RWPE1 (cell line): ENCODE measurements at places on chromosomes 5 and 9.

DNA sequence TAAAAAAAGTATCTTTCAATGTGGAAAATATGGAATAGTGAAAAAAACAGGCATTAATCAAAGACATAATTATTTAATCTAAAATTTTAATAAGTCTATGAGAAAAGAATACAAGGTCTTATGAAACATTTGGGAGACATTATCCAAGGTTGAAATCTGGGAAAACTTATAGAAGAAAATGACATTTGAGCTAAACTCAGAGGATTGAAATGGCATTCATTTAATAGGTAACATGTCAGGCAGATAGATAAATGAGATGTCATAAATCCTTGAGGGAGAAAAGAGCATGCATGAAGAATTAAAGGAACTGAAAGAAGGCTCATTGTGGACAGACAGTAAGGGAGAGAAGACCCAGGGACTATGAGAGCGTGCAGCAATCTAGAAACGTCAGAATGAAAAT is 284.4 kb downstream of the PRR16 start:
- DNase-seq = no peak

GRCh38 chr5:35369965-35370790 is 139.9 kb upstream of the PRLR start:
- DNase-seq = no peak

GRCh38 chr5:172760959-172761358 is 10.0 kb downstream of the DUSP1 start:
- DNase-seq = no peak

DNA sequence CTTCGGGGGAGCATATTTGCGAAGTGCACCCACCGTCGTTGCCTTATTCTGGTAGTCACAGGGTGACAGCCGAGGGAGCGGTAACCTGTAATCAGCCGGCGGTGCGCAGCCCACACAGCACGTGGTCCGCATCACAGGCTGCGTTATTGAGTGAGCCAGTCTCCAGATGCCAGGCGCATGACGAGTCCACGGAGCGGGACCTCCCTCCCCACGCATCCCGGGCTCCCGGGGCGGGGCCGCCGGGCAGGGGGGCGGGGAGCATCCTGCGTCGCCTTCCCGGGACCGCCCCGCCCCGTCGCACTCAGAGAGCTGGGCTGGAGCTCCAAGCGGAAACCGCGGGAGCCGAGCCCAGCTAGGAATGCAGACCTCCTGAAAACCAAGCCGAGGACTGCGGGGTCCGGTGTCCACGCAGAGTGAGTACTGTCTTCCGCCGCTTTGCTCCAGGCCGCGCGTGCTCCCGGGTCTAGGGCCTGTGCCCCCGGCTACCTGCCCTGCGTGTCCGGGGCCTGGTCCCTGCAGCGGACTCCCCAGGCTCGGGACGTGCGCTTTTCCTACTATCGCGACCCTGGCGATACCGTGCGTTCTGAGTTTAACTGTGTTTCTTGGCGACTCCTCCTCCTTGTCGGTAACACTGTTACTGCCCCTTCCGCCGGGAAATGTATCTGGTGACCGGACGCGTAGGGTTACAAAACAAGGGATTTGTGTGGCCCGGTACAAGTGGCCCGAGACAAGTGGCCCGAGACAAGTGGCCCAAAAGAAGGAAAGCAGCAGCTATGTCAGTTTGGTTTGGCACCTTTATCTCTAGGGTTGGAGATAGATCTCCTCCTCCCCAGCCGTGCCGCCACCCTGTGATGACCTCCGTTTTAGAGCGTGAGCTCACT is 40.6 kb downstream of the CAST start:
- DNase-seq = peak; percentile 100

DNA sequence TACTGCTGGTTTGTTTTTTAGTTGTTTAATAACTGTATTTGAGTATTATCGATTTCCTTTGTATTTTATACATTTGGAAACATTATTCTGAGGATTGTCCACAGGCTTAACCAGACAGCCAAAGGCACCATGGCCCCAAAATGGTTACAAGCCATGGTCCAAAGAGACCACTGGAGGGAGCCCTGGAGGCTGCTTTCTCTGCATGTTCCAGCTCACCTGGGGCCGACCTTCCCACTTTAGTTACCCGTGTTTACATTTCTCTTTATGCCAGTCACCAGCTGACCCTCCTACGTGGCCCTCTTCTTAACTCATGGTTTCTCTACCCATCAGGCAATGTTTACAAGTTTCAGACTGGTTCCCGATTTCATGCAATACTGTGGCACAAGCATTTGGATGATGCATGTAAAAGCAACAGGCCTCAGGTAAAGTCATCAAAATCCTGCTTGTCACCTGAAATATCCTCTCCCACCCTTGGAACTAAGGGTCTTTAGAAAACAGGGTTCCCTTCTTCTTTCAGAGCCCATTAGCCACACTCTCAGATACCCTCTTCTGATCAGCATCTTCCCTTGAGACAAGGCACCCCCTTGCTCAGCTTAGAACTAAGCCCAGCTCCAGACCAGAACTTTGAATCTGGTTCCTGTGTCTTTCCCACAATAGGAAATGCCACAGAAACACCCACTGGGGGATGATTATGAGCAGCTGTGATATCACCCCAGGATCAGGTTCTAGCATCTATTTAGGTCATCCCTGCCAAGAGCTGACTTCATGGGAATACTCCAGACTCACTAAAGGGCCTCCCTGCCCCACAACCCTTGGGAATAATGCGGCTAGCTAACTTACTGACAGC is 49.9 kb upstream of the GARNL3 start:
- DNase-seq = peak; percentile 92
